ENCODE measurements at places on chromosomes 13 and 19.
A peak's percentile ranks its signal among the peaks of the same experiment; 100 is the strongest.

DNA sequence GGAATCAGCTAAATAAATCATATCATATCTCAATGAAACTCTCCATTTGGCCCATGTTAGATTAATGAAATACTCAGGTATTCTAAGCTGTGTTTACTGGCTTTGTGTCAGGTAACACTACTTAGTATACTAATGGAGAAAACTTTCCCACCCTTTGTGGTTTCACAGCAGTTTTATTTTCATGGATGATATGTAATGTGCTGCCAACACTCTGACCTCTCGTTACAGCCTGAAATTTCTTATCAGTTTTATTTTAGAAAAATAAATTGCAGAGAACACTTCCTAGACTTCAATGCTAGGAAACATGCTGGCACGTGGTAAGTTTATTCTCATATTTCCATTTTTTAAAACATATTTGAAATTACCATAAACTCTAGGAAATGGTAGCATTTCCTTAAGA, 758.9 kb downstream of the LIG4 start:
- no peak for DNase-seq

DNA sequence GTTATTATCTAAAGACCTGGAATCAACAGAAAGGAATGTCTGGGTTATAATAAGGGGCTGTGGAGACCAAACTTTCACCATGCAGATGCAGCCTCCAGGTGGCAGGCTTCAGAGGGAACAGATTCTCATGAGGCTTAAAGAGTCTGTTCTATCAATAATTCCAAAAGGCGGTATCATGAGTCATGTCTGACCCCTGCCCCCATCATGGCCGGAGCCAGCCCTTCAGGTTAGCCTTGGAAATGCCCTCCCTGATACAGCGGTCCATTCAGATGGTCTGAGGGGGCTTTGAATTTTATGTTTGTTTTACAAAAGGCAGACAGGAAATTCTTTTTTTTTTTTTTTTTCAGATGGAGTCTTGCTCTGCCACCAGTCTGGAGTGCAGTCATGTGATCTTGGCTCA, 21.7 kb upstream of the LAMP1 start:
- DNase-seq: no peak

DNA sequence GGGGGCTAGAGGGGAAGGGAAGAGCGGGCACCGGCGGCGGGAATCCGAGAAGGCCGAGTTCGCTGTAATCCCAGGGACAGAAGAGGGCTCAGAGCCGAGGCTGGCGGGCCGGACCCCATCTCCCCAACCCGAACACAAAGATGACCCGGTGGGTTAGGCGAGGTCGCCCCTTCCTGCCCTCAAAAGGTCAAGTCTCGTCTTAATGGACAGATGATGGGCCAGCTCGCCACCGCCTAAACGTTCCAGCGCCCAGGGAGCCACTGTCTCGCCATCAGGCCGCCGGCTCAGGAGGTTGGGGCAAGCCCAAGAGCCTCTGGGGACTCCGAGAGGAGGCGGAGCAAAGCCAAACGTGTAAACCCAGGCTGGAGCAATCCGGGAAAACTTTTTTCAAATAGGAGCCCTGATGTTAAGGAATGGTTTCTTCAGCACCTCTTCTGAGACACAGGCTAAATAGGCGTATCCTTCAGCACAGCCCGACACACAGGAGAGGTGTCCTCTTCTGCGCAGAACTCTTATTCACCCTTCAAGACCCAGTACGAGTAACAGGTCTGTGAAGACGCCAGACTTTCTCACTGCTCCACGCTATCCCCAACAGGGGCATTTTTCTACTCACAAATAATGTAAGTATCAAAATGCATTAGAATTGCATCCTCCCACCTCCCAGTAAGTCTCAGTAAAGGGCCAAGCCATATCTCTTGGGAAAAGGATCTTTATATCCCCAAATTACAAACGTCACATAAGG, 6.3 kb upstream of the POU4F1 start:
- no peak for DNase-seq

DNA sequence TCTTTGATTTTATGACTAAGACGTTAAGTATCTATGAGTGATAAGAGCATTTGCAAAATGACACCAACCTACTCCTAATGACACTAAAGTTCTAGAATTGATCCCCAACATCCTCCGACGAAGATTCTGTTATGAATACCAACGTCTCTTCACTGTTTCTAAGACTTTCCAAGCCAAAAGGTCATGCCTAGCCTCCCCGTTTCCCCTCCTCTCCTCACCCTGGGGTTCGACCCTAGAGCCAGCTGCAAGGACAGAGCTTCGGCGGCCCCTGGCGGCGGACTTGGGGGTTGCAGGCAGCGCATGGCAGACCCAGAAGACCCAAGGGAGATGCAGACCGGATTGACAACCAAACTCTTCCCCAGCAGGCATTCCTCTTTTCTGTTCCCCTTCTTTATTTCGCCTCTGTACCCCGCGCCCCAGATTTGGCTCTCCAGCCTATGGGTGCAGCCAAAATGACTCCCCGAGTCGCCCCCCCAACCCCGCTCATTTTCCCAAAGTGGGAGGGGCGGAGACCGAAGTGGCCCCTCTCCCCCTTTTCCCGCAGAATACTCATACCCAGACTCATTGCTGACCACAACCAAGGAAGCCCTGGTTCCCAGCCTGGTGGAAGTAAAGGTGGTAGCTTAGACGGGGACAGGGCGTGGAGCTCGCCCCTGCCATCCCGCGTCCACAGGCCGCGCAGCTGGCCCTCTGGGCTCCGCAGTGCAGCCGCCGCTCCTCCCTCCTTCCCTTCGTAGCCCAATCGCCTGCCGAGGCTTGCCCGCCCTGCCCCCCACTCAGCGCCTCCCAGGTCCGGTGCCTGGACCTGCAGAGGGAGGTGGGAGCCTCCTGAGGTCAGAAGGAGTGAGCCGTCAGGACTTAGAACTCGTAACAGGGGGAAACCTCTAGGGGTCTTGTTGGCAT, 4.1 kb upstream of the EML2 start:
- peak; percentile 81 for DNase-seq

DNA sequence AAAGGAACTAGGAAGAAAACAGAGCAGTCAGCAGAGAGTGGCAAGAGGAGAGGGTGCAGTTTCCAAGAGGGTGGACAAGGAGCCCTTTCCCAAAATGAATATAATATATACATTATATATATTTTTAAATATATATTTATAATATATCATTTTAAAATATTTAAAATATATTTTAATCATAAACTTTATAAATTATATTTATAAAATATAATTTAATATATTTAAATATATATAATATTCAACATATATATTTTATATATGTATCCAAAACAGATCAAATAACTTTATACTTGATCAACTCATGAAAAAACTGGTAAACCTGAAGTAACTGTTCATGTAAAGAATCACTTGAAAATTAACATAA, 328.6 kb downstream of the MYO16 start:
- DNase-seq: no peak

Measured in stimulated activated CD8-positive, alpha-beta memory T cell treated with anti-CD3 and anti-CD28 coated beads, Interleukin-4, amount 100 ng/mL, for 4 hours (primary cell).